ENCODE measurements at places on chromosomes 16 and 17.
A peak's percentile ranks its signal among the peaks of the same experiment; 100 is the strongest.

GRCh38 chr17:47847341-47848197, 3.4 kb downstream of the SP6 start:
- DNase-seq: no peak

DNA sequence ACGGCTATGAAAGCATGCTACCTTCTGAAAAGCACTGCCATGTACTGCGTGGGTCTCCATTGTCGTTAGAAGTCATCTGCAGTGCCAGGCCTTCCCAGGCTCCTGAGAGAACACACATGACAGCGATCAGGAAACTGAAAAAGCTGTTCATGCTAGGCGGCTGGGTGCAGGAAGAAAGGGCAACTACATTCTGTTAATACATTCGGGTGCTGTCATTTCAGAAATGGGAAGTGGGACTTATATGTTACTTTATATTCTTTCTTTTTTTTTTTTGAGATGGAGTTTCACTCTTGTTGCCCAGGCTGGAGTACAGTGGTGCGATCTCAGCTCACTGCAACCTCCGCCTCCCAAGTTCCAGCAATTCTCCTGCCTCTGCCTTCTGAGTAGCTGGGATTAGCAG, 19.9 kb downstream of the CFAP20 start:
- DNase-seq: no peak

- no peak for DNase-seq
Observed at GRCh38 chr16:56589141-56590039, at the start of gene MT3. Gene MT3 (plus strand): TSS chr16:56589528. CDS start chr16:56589591, 63 bp downstream.

DNA sequence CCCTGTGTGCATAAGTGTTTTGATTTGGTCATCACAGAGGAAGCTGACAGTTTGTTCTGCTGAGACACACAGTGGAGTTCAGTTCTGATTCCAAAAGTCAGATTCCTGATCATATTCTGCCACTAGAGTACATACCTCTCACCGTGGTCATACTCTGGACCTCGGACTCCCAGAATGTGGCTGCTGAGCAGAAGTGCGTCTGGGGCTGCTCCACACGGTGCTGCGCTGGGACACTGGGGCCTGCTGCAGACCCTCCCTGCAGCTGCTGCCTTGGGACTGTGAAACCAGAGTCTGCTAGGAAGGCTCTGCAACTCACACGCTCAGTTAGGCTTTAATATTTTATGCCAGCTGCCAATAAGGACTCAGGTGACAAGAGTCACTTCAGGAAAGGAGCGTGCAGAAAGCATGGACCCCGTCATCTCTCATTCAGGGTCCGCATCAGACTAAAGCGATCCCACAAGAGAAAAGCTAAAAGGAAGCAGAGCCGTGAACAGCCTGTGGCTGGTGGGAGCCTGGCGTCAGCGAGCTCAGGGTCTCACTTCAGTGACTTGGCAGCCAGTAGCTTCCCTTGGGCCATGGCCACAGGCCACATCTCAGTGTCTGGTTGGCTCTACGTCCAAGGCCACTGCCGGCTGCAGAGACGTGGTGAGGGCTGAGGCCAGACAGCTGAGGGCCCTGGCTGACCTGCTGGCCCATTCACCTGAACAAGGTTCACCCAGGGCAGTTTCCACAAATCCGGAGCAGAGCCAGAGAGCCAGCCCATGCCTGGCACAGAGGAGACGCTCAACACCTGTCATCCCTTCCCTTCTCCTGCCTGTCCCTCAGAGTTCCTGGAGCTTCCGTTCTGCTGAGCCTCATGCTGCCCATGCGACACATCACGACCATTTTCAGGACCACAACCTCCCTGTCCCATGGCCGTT, 24.7 kb upstream of the KIFC3 start:
- DNase-seq: no peak

GRCh38 chr17:76968707-76969597, 100.7 kb downstream of the MGAT5B start:
- DNase-seq: no peak

DNA sequence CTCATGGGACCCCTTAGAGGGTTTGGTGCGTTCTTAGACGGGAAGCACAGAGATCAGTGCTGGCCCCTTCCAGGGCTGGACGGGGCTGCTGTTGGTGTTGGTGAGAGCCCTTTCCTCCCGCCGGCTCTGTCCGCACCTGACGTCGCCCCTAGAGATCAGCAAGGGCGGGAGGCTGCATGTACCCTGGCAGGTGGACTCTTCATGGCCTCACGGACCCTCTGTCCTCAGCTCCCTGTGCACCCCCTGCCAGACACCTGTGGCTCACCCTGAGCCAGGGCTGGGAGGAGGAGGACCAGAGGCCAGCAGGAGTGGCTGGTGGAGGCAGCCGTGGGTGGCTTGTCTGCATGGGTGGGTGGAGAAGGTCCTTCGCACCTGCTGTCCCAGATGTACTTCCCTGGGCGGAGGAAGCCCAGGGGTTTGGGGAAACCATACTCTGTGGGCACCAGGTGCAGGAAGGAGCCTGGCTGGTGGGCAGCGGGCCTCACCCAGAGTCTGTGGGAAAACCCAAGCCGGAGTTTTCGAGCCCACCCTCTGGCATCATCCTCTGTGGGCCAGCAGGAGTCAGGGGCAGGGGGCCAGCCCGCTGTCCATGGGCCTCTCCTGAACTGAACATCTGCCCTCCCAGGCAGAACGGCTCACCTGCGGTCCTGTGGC, 348.6 kb downstream of the SEC14L1 start:
- no peak for DNase-seq

GRCh38 chr16:67857547-67858233, 10.2 kb upstream of the CENPT start:
- DNase-seq: peak; percentile 74

- peak; percentile 24 for DNase-seq
Observed at GRCh38 chr17:82876602-82877379, 37.0 kb upstream of the ZNF750 start.

GRCh38 chr17:1034652-1035210, 37.8 kb downstream of the TIMM22 start:
- no peak for DNase-seq

DNA sequence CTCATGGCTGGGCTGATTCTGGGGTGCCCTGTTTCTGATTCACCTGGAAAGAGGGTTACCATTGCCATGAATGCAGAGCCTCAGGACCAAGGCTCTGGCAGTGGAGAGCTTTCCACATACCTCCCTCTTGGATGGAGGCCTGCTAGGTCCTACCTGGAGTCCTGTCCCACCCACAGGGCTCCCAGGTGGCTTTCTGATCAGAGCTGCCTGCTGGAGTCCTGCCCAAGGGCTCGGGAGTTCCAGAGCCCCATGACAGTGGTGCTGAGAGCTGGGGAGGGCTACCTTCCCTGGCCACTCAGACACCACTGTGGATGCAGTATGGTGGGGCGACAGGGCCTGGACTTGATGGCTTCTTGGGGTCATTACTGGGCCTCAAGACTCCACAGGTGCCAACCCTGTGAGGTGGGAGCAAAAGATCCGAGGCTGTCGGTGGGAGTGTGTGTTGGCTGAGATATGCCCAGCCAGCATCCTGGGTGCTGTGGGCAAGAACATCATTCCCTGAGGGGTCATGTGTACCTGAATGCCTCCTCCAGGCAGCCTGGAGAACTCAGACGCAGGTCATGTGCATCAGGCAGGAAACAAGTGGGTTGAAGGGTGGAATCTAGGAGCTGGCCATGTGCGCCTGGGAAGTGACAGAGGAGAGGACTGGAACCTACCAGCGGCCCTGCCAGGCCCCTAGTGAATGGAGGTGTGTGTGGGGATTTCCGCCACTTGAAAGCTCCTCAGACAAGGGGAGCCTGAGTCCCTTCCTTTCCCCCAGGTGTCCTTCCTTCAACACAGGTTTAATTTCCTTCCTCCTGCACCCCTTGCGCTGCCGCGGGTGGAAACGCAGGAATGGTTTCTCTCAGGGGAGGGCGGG, 2.3 kb upstream of the WNT3 start:
- DNase-seq: no peak

DNA sequence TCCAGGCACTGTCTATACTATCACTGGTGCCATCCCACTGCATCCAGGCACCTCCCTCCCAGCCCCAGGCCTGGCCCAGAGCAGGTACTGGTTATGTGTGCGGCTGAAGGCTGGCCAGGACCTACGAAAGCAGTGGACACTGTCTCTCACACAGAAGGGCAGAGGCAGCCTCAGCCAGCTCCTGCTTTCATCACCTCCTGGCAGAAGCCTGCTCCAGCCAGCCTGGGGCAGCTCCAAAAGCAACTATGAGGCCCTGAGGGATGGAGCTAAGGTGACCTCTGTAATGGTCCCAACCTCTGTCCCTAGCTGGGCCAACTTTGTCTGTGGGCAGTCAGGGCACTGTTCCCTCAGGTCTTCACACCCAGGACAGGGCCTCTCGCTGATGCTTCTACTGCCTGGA, 18.8 kb downstream of the HSD11B2 start:
- no peak for DNase-seq

DNA sequence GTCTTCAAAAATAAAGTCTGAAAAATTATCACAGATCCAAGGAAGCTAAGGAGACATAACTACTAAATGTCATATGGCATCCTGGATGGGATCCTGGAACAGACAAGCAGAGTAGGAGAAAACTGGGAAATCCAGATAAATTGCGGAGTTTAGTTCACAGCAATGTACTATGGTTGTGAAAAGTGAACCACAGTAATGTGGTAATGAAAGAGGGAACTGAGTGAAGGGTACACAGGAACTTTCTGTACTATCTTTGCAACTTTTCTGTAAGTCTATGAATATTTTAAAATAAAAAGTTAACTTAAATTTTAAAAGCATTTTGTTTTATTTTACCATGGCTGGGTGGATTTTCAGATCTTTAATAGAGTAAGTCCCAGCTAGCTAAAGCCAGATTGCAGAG, 16.3 kb downstream of the SLFN12L start:
- DNase-seq: no peak

GRCh38 chr16:71542377-71542776, 16.2 kb downstream of the CHST4 start:
- DNase-seq: peak; percentile 7

DNA sequence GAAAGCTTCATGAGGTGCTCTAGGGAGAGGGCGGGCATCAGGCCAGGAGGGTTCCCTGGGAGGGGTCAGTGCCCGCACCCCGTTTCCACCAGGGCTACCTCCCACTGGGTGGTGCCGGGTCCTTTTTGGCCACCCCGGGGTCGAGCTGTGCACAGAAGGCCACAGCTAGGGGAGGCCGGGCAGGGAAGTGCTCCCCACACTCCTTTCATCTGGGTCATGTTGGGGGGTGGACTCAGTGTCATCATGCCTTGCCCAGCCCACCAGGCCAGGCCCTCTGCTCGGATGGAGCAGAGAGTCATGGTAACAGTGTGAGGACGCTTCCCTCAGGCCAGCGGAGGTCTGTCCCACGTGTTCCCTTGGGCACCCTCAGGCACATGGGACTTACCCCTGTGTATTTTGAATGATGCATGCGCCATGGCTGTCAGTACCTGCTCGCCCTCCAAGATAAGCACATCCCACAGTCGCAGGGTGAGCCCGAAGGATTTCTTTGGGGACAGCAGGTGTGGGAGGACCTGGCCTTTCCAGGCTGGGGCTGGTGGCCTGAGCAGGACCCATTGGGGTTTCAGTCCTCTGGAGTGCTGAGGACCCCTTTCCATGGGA, 46.4 kb downstream of the TNFRSF13B start:
- DNase-seq: no peak

DNA sequence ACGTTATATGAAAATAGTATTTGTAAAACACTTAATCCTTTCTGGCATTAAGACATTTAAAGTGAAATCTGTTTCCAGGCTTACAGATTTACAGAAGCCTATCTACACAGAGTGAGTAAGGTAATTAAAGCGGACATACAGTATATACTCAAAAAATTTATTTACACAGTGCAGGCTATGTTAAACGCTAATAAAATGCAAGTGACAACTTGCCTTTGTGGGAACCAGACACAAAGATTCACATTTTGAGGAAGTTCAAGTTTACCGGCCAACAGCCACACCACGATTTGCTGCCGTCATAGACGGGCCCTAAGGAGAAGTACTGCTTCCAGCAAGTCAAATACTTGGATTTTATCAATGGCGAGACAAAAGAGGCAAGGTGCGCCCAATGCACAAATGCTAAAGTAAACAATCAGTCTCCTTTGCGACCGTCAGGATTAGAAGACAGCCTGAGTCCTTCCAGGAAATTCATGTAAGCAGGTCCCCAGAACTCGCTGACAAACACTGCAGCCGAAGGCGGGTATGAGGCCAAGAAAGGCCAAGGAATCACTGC, 801 bp downstream of the VPS35 start:
- DNase-seq: no peak

DNA sequence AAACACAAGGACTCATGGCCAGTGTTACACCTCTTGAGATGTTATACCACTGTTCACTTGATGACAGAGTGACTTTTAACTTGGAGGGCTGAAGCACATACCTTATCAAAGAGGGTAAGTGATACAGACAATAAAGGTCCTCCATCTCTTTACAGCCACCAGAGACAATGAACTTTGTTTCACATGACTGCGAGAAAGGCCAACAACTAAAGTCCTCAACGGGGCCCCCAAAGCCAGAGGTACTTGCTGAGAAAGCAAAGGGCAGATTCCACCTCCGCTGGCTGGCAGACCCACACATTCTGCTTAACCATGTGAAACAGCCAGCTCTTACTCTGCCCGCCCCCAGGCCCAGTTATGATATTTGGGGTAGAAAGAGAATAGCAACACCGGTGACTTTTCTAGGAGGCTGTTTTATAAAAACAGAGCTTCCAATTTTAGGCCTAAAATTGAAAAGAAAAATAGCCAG, 21.4 kb downstream of the DCUN1D3 start:
- DNase-seq: no peak

- no peak for DNase-seq
Observed at GRCh38 chr17:40338941-40339649, 25.4 kb downstream of the GJD3 start.

DNA sequence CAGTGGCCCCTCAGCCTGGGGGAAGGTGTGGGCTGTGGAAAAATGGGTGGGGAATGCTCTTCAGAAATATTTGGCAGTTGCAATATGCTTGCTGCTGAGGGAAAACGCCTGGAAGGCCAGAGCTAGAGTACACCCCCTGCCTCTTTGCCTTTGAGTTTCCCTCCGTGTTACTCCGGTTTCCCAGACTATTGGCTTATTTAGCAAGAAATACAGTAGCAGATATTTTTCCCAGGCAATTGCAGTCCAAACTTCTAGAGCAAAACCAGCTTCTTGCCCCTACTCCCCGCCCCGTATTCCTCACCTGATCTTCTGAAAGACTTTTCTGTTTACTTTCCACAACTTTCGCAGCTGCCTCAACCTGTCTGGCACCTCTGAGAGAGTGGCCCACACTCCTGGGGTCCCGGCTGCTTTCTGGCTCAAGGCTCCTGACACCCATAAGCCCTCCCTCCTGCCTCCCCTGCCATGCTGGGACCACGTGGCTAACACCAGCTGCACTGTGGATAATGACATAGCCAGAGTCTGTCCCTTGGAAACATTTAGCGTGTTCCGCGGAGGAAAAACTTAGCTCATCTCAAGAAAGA, 45.8 kb upstream of the HELZ start:
- DNase-seq: no peak

DNA sequence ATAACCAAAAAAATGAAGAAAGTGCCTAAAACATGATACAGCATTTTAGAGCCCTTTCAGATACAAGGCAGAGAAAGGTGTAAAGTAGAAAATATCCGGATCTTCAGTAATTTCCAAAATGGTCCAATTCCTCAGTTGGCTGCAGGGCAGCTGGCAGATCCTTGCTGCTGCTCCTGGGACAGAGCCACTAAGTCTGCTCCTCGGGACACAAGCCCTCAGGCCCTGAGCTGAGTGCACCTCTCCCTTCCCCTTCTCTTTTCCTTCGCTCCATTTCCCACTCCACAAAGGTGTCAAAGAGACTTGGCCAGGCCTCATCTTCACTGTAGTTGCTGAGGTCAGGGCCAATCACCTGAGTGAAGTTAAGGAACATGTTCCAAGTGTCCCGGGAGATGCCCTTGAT, 40.5 kb downstream of the DCUN1D3 start:
- no peak for DNase-seq

Measured in COLO829 (cell line).